ENCODE measurements at places on chromosomes 5 and 9.

DNA sequence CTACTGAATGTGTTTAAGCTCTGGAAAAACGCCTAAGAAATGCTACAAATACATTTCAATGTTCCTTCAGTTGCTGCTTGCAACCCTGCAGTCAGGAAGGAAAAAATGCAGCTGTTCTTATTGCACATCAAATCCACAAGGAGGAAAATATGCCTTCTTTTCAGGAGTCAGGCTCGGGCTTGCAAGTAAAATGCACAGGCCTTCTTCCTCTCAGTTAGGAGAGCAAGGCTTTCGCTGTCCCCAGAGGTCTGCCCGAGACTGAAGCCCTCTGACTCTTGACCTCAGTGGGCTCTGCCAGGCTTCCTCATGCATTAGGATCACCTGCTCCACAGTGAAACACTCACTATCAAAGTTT, 899 bp upstream of the SHC3 start:
- DNase-seq = no peak

GRCh38 chr9:97866848-97867247, 13.8 kb downstream of the FOXE1 start:
- no peak for DNase-seq

DNA sequence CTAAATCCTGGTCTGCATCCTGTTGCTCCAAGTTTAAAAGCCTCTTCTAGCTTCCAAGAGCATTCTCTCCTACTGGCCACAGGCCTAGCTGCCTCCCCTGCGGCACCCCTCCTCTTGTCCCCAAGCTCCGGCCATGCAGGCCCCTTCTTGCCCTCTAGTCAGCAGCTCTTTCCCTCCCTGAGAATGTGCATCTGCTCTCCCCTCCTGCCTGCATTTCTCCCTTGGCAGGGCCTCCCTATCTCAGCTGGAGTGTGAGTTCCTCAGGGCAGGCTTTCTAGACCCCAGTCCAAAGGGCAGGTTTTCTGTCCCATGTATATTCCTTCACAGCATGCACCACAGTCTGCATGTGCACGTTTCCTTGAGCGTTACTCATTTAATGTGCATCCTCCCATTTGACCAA, 24.6 kb upstream of the BARX1 start:
- no peak for DNase-seq

DNA sequence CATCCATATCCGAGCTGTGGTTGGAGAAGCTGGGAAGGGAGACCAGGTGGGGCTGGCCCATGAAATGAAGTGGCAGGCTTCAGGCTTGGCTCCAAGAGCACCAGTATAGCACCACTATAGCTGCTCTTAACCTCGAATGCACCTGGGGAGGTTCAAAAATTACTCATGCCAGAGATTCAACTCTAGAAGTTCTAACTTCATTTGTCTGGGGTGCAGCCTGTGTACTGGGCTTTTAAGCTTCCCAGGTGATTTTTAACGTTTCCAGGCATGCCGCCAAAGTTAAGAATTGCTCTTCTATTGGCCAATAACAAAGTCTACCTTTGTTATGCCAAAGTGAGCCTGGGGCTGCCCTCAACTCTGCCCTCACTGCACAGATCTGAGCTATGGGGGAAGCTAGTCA, 458 bp downstream of the PRSS3 start:
- DNase-seq = no peak

DNA sequence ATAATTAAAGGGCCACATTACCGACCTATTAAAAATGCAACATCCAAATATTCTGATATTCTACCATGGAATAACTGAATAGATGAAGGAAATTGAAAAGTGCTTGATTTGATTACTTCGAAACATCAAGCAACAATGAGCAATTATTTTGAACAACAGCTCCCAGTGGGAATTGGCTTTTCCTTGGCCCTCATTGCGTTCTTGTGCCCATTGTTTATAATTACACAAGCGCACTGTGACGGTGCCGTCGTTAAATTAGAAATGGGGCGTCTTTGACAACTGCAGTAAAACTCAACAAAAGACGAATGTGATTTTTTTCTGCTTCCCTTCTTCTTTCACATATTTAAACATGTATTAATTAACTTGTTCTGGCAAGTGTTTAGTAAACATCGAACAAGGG, 61.6 kb downstream of the CDH6 start:
- DNase-seq = no peak

- DNase-seq = no peak
Measured at GRCh38 chr5:149405550-149406202, 26.6 kb upstream of the IL17B start.

DNA sequence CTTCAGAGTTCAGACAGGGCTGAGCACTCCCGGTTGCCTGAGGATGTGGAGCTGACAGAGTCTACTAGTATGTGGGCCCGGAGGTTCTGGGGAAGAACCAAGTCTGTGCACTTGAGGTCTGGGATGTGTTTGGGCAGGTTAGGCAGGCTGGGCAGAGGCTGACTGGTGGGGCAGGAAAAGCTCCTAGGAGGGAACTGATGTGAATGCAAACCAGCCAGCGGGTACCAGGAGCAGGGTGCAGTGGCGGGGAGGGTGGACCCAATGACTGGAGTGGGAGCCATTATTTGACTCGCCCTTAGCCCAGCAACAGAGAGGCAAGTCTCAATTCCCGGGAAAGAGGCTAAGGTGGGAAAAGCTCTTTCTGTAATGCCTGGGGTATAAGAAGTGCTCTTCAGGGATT, 419.9 kb upstream of the DAP start:
- DNase-seq = no peak

- no peak for DNase-seq
Measured at GRCh38 chr9:16223074-16223871, 647.2 kb downstream of the BNC2 start.

- no peak for DNase-seq
Measured at GRCh38 chr9:36035006-36035405, 1.7 kb upstream of the RECK start.

- no peak for DNase-seq
Measured at GRCh38 chr5:136772491-136772890, 407.1 kb upstream of the TRPC7 start.

DNA sequence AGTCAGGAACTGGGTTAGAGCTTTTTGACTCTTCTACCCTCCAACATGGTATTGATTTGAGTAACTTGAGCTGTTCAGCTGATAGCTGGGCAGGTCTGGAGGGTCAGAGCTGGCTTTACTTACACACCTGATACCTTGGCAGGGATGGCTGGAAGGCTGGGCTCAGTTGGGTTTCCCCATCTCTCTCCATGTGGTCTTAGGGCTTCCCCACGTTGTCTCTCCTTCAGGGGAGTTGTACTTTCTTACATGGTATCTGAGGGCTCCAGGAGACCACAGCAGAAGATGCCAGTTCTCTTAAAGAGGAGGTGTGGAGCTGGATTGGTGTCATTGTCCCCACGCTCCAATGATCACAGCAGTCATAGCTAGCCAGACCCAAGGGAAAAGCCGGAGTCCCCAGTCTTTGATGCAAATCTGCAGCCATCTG, 25.6 kb downstream of the ISOC1 start:
- DNase-seq = no peak

DNA sequence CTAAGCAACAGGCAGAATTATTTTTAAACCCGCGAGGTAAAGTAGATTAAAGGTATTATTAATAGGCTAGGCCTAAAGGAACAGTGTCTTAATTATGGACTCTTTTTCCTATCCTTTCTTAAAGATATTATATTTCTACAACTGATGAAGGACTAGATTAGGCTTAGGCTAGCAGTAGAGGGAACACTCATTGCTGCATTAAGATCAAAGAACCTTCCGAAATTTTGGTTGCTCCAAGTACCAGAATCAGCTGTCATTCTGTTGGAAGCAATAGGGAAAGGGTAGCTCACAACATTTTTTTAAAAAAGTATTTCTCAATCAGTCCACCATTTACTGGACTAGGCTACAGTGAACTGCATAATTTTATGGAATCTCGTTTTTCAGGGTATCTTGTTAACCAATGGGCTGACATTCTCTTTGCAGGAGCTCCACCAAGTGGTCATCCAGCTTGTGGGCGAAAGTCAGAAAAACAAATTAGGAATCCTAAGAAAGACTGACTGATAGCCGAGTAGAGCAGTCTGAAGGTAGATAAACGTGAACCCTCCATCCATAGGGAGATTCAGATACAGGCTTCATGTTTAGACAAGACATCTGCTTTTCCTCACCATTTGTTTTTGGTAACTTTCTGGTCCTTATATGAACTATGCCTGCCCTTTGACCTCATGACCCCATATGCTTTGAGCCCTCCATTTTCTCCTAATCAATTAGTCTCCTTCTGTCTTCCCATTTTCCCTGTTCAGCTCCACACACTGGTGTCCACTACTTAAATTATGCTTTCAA, 103.6 kb upstream of the CHD1 start:
- peak; percentile 28 for DNase-seq

- no peak for DNase-seq
Measured at GRCh38 chr5:17147170-17147569, 70.3 kb upstream of the BASP1 start.

- no peak for DNase-seq
Measured at GRCh38 chr5:65307088-65307487, 174.6 kb downstream of the ADAMTS6 start.

DNA sequence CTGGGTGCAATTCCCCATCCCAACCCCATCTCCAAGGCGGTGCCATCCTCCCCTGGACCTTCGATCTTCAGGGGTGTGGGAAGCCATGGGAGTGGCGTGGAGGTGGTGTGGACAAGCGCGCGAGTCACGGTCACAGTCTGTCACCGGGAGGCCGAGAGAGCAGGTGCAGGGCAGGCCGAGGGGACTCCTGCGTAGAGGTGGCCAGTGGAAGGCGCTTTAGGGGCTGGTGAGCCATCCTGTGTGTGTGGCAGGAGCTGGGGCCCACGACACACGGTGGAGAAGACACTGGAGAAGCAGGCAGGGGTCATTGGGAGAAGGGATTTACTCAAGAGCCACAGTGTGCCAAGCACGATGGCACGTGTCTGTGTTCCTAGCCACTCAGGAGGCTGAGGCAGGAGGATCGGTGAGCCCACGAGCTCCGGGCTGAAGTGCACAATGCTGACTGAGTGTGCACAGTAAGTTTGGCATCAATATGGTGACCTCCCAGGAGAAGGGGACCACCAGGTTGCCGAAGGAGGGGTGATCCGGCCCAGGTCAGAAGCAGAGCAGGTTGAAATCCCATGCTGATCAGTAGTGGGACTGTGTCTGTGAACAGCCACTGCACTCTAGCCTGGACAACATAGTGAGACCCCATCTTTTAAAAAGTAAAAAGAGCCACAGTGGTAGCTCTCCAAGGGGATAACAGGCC, 145.1 kb upstream of the PHYKPL start:
- no peak for DNase-seq

DNA sequence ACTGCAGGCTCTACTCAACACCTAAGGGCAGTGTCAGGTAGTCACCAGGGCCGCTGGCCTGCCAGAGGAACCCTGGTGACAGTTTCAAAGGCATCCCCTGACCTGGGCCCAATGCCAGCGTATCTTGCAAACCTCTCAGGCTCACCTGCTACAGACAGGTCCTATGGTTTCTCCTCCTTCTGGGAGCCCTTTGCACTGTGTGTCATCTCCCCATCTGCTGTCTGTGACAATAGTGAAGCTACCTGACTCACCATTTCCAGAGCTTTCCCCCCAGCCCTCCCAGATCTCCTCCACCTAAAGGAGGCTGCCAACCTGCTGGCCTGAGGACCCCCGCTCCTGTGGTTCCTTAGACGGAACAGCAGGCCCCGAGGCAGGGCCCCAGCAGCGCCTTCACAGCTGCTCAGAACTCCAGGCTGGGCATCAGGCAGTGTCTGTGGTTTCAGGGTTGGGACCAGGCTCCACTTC, 203.1 kb downstream of the FSTL4 start:
- DNase-seq = no peak

DNA sequence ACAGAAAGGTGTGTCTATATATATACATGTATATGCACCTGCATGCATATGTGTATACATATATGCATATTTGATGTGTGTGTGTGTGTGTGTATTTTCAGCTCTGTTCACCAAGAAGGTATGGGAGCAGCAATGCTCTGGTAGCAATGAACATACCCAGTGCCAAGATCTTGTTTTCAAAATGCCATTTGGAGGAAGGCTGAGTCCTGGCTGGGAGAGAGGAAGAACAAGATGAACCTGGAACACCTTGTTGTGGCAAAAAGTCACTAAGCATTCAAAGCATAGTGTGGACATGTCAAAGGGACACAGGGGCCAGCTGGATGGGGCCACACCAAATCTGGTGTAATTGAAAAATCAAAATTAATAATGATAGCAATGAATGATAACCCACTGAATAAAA, 31.8 kb upstream of the NEK6 start:
- no peak for DNase-seq

- no peak for DNase-seq
Measured at GRCh38 chr9:69519470-69520240, 152.5 kb downstream of the APBA1 start.

DNA sequence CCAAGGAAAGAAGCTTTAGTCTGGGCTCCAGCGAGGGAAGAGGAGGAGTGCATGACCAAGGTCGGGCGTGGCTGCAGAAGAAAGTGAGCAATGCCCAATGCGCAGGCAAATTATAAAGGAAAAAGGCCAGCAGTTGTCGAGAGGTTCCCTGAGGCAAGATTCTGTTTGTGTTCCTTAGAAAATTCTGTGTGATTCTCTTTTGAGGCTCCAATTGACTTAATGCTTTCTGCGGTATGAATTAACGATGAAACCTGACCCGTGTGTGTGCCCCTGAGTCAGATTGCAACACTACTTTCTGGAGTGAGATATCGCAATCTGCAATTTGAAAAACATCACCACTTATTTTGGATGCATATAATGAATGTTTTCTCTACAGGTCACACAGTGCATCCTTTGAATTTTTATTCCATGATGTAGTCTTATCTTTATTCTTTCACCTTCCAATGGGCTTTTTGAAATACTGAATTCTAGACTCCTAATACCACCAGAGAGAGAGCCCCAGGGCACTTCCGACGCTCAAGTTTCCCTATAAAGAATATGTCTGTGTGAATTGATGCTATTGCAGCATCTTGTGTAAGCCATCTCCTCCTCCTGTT, 117.9 kb upstream of the IL6ST start:
- no peak for DNase-seq

DNA sequence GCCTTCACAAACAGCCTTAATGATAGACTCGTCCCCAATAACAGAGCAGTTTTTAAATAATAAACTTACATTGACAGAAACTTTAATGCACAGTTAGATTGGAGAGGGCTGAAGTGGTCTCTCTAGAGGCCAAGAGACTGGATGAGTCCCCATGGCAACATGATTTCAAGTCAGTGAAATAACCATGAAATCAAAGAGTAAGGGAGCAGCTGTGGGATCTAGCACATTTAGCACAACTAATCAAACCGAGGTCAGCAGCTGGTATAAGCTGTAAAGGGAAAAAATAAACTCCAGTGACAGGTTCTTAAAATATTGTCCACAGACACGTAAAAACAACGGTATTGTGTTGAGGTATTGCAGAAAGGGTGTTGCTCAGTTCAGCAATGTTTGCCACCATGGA, 916.6 kb downstream of the DNAH5 start:
- no peak for DNase-seq
